ENCODE measurements at places on chromosomes 3 and 15. TPM values are rescaled to one million over a fixed set of nuclear protein-coding genes. Genes with fewer than 3 reads are reported as not detected.

DNA sequence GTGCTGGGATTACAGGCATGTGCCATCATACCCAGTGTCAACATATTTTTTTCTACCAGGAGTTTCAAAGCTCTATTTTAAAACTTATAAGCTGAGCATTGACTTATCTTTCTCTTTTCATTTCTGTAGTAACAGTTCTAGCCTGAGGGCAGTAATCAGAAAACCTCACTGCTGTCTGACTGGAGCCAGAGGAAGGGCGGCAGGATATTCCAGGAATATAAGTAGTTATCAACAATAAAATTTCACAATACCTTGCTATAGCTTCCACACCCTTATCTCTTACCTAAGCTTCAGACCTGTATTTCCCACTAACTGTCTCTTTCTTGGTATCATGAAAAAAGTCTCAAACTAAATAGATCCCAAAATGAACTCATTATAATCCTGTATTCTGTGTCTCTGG lies 5.1 kb upstream of the NEDD4 start:
- H3K4me1 ChIP-seq, result no peaks in the 10 kb centered on the region
- no peaks in the 10 kb centered on the region for H3K36me3 ChIP-seq
- DNase-seq, result no peak
- H3K27ac ChIP-seq, result no peak overlapping the region

DNA sequence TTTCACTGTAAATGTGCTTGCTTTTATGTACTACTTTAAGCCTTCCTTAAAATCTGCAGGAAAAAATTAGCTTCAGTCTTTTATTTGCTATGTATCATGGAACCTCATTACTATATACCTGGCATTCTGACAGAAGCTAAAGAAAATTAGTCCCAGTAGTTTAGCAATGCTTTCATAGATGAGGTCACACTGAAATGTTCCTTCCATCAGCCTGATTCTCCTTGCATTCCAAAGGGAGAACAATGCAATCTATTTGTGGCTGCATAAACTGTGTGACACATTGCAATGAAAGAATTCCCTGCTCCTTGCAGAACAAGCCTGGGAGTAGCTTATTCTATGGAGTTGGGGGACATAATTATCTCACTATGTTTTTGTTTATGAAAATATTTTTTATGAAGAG lies 691.5 kb upstream of the ARPP21 start:
- H3K36me3 ChIP-seq, result no peaks in the 10 kb centered on the region
- no peak overlapping the region for H3K27ac ChIP-seq
- H3K4me3 ChIP-seq, result no peak overlapping the region

DNA sequence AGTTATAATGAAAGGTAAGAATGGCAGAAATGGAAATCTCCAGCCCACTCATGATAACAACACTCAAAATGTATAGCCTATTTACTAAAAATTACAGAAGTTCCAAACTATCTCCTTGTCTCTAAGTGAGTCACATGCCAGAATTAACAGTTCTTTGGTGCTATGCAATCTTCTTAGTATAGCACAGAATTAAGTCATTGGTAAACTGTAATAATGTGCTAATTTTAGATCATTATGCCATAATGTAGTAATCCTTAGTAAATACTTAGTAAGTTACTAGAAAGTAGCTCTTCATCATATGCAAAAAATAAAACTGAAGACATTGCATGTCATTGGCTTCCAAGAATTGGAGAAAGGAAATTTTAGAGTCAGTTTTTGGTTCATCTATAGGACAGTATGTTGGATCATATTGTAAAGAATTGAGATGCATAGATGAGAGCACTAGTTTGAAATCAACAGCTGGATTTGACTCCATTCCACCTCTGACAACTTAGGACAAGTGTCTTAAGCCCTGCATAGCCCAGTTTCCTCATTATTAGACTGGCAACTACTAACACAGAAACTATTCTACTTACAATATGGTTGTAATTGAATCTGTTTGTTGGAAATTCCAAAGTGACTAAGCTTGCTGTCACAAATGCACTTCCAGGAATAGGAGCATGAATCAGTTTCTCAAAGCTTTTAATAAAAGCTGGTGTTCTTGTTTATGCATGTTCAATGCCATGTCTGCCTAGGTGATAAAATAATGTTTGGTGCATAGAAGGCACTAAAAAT lies 40.1 kb upstream of the CD47 start:
- H3K36me3 ChIP-seq, result peaks cover 5% of the 10 kb centered on the region
- no peak overlapping the region for H3K4me3 ChIP-seq
- H3K4me1 ChIP-seq, result peaks cover 50% of the 10 kb centered on the region
- H3K27me3 ChIP-seq, result no peaks in the 10 kb centered on the region
- no peak for DNase-seq

DNA sequence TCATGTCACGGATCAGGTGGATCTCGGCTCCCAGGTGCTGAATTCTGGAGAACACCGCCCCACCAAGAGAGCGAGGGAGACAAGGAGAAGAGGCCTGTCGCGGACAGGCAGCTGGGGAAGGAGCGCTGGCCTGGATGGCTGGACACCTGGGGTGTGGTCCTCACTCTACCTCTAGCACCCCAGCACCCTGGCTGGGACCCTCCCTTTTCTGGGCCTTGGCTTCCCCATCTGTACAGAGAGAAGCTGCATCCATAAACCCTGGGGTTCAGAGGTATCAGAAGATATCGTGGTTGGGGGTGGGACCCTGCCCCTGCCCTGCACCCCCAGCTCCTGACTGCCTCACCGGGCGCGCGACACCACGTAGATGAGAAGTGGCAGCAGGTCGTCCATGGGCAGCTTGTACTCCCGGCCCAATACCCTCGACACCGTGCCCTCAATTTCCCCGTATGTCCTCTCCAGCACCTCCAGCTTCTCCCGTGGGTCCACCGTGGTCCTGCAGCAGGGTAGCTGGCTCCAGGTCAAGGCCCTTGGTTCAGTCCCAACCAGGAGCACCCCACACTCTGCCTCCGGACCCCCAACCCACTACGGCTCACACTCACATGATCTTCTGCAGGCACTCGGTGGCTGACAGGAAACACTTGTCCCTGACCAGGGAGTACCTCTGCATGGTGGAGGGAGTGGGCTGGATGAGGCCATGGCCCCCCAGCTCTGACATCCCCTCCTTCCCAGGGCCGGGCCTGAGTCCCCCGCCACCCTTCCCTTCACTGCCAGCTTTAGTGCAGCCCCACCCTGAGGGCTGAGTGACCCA lies 21.7 kb downstream of the ALS2CL start:
- no peak overlapping the region for H3K27ac ChIP-seq
- no peak overlapping the region for H3K4me3 ChIP-seq
- peaks cover 6% of the 10 kb centered on the region for H3K4me1 ChIP-seq
- peaks cover 3% of the 10 kb centered on the region for H3K36me3 ChIP-seq

GRCh38 chr15:76057332-76058000 lies 2.3 kb upstream of the TMEM266 start:
- peak overlapping the region; percentile 11 for H3K27ac ChIP-seq
- no peaks in the 10 kb centered on the region for H3K36me3 ChIP-seq
- peaks cover 19% of the 10 kb centered on the region for H3K4me1 ChIP-seq
- no peak overlapping the region for H3K4me3 ChIP-seq
- peaks cover 48% of the 10 kb centered on the region for H3K27me3 ChIP-seq
- DNase-seq, result peak; percentile 23

GRCh38 chr3:17514597-17514996 lies 227.8 kb downstream of the TBC1D5 start:
- peaks cover 14% of the 10 kb centered on the region for H3K4me1 ChIP-seq
- DNase-seq, result no peak
- H3K27ac ChIP-seq, result no peak overlapping the region
- no peaks in the 10 kb centered on the region for H3K27me3 ChIP-seq
- no peak overlapping the region for H3K4me3 ChIP-seq

- peaks cover 27% of the 10 kb centered on the region for H3K27me3 ChIP-seq
- H3K27ac ChIP-seq, result no peak overlapping the region
- H3K4me1 ChIP-seq, result peaks cover 8% of the 10 kb centered on the region
- no peak overlapping the region for H3K4me3 ChIP-seq
- DNase-seq, result no peak
Measured at GRCh38 chr3:194952841-194953241, 267.2 kb downstream of the FAM43A start.

- no peak overlapping the region for H3K27ac ChIP-seq
- H3K4me3 ChIP-seq, result peak overlapping the region; percentile 78
- H3K4me1 ChIP-seq, result peaks cover 18% of the 10 kb centered on the region
Measured at GRCh38 chr3:13072600-13073325, 466 bp downstream of the IQSEC1 start.

DNA sequence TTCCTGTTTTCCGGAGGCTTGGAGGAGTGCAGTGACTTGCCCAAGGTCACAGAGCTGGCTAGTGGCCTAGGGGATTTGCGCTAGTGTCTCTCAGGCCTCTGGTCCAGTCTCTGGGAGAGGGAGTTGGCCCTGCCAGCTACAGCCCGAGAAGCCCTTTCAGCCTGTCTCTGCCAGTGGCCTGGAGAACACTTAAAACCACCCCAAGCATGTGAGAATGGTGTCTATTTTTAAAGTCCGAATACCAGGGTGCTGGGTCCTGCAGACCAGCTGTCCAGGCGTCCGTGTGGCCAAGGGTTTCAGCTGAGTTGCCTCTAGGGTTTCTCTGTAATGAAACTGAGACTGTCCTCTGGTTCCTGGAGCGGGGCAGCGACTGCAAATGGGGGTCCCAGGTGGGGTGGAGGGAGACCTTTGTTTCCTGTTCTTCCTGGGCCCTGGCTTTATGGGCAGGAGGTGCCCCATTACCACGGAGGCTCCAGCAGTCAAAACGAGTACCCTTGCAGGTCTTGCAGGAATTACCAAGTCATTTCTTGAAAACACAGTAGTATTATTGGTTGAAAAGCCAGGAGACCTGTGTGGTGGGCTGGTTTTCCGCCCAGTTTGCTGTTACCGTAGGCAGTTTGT lies 2.2 kb downstream of the CAND2 start:
- no peak overlapping the region for H3K27ac ChIP-seq
- peaks cover 5% of the 10 kb centered on the region for H3K27me3 ChIP-seq
- peak overlapping the region; percentile 77 for H3K4me3 ChIP-seq
- H3K36me3 ChIP-seq, result no peaks in the 10 kb centered on the region
- no peak for DNase-seq

- no peaks in the 10 kb centered on the region for H3K27me3 ChIP-seq
- no peak for DNase-seq
- H3K36me3 ChIP-seq, result no peaks in the 10 kb centered on the region
- no peak overlapping the region for H3K4me3 ChIP-seq
Measured at GRCh38 chr15:59154243-59154642, 49.3 kb downstream of the CCNB2 start.

RBPMS2 gene
- total RNA-seq, result 1.1 TPM

PPP1R14D gene
- total RNA-seq, result not detected

- H3K36me3 ChIP-seq, result peaks cover 8% of the 10 kb centered on the region
- H3K4me3 ChIP-seq, result peak overlapping the region; percentile 86
- no peak for DNase-seq
- H3K27ac ChIP-seq, result peak overlapping the region; percentile 93
- peaks cover 72% of the 10 kb centered on the region for H3K4me1 ChIP-seq
Measured at GRCh38 chr3:46989146-46989810, 9.8 kb downstream of the NBEAL2 start.

GRCh38 chr3:59545374-59545773 lies 495.5 kb upstream of the CFAP20DC start:
- no peak for DNase-seq
- H3K36me3 ChIP-seq, result peaks cover 3% of the 10 kb centered on the region
- H3K4me1 ChIP-seq, result peaks cover 21% of the 10 kb centered on the region
- H3K27me3 ChIP-seq, result no peaks in the 10 kb centered on the region
- no peak overlapping the region for H3K27ac ChIP-seq
- no peak overlapping the region for H3K4me3 ChIP-seq

PRR20G gene
- total RNA-seq, result not detected

DNA sequence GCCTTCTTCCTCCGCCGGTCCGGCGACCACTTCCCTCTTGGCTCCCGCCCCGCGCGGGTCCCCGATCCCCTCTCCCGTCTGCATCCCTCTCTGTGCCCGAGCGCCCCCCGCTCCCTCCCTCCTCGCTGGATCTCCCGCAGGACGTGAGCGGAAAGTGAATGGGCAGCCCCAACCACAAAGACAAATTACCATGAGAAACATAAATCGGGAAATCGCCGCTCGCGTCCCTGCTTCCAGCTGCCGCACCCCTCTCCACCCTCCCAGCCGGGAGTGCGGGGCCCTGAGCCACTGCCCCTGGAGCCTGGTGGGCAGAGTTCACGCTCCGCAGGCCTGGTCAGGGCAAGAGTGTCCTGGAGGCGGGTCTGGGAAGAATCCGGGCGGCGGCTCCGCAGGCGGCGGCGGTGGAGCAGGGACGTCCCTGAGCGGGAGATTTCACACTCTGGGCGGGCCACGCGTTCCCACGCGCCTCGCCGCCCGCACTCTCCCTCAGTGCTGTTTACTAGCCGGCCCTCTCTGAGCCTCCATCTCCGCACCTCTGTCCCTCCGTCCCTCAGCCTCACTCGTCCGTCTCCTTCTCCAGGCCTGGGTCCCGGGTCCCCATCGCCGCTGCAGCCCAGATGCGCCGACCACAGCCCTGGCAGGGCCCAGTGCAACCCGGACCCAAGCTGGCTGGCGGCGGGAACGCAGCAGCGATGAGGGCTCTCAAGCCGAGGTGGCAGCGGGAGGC lies 835 bp downstream of the SEMA5B start:
- H3K27me3 ChIP-seq, result peaks cover 43% of the 10 kb centered on the region

DNA sequence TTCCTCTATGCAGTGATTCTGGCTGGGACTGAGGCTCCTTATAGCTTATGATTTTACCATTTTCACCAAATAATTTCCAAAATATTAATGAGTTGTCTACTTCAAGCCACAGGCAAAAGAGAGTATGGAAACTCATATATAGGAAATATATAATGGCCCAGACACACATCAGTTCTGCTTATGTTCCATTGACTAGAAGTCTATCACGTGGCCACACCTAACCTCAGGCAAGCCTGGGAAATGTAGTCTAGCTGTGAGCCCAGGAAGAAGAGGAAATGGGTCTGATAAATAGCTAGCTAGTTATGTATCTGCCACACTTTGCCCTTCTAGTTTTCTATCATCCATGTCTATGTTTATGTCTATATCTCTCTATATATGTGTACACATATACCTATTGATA lies 195.1 kb downstream of the OTOL1 start:
- H3K36me3 ChIP-seq, result no peaks in the 10 kb centered on the region
- no peaks in the 10 kb centered on the region for H3K4me1 ChIP-seq
- H3K27me3 ChIP-seq, result no peaks in the 10 kb centered on the region
- H3K4me3 ChIP-seq, result no peak overlapping the region
- no peak overlapping the region for H3K27ac ChIP-seq
- DNase-seq, result no peak

DNA sequence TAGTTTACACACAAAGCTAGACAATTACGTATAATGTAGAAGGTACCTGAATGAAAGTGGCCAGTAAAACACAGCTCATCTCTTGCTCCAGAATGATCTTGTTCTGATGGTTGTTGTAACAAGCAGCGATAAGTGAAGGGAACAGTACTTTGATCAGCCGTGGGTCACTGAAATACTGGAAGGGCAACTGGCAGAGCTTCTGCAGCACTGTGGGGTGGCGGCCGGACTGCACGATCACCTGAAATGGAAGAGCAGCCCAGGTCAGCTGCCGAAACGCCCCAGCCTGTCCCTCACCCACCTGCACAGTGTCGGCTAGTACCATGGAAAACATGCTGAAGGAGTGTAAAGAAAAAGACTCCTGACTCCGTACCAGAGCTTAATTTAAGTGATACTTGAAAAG lies 17.3 kb downstream of the ISL2 start:
- peaks cover 3% of the 10 kb centered on the region for H3K36me3 ChIP-seq
- H3K4me1 ChIP-seq, result no peaks in the 10 kb centered on the region
- H3K27ac ChIP-seq, result no peak overlapping the region
- no peaks in the 10 kb centered on the region for H3K27me3 ChIP-seq
- DNase-seq, result no peak

Measured in T-helper 17 cell (primary cell).